Activated T-cell treated with anti-CD3 and anti-CD28 coated beads, Interleukin-2, amount 50 U/mL, for 1 hour (primary cell): ENCODE measurements at places on chromosomes 13 and 19.

DNA sequence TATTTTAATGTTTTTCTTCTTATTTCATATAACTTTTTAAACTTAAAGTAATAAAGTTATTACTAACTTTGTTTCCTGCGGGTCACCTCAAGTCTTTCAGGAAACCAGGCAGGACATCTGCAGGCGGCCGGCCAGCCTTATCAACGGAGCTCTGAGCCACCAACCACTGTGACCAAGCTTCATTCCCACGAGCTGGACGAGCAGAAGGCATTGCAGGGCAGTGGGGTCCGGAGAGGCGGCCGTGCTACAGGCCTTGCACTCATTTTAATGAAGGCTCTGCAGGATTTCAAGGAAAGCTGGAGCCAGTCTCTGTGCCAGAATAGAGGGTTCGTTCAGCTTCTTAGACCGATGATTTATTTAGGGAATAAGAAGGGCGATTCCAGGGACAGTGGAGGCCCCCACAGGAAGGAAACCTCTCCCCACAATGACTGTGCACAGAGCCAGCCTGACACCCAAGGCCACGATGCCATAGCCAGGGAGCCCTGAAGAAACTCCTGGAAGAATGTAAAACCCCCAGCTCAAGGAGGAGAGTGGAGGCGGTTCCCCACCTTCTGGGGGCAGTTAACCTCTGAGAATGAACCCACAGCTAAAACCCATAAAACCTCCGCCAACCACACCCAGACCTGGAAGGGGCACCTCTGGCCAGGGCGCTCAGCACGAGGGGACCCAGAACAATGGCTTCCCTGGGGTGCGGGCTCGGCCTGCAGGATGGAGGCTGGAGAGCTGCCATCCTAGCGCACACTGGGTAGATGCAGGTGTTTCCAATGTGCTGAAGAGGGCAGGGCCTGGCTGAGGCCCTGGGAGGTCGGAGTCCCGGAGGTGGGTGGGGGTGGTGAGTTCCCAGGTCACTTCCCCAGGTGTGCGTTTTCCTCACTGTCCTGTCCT, 75.0 kb downstream of the RASA3 start:
- DNase-seq = no peak

DNA sequence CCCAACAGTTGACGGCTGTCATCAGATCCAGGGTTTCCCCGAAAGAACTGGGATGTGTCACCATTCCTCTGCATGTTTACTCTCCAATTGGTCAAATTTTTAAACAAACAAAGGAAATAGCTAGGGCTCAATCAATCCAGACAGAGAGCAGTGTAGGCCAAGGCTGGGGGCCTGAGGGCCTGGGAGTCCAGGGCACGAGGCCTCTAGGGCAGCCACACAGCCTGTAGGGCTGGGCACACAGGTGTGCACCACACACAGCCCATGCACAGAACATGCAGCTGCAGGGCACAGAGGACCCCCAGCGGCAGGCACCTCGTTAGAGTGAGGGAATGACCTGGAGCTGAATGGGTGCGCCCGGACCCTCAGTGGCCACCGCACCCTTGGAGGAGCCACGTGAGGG, 9.5 kb downstream of the MIER2 start:
- no peak for DNase-seq

DNA sequence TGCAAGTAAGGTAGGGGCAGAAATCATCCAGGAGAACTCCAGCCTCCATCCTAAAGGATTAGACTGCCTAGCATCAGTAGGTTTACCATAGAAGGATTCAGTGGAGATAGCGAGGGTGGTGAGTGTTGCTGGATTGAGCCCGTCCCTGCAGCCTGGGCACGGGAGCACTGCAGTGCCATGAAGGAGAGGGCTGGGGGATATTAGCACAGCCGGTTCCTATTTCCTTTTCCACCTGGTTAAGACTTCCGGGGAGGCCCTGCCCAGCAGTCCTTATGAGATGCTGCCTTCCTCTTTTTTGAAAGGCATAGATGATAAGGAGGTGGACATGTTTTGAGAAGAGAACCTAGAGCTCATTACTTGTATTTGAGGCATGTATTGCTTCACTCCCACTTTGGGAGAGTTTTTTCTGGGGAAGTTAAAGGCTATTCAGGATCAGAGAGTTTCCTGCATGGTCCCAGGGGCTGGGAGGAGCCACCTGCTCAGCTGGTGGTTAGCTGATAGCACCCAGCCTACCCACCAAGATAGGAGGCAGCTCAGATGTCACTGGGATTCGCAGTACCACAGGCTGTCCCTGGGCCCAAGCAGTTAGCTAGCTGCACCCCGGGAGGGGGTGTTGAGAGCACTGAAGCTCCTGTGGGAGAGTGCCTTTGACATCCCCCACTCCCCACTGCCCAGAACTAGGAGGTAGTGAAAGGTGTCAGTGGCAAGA, 17.2 kb downstream of the ACTN4 start:
- no peak for DNase-seq

DNA sequence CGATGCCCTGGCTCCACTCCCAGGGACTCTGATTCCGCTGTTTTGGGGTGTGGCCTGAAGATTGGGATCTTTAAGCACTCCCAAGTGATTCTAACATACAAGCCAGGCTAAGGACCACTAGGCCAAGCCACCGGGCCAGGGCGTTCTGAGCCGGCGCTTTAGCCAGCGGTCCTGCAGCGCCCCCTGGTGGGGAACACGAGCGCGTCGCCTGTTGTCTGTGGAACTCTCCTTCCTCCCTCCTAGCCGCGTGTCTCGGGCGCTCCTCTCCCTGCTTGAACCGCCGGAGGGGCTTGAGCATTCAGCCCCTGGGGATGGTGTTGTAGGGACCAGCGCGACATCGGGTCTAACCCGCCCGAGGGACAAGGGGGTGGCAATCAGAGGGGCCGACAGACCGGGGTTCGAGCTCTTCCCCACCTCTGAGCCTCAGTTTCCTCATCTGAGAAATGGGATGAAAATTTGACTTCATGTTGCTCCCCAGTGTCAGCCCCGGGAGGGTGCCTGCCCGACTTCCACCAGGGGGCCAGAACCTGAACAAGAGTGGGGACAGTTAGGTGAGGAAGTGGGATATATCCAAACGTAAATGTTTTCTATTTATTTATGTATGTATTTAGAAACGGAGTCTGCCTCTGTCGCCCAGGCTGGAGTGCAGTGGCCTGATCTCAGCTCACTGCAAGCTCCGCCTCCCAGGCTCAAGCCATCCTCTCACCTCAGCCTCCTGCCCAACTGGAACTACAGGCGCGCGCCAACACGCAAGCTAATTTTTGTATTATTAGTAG, 18.0 kb upstream of the PNMA8B start:
- peak; percentile 80 for DNase-seq

GRCh38 chr13:79003989-79004898, 345.3 kb upstream of the OBI1 start:
- DNase-seq = no peak

DNA sequence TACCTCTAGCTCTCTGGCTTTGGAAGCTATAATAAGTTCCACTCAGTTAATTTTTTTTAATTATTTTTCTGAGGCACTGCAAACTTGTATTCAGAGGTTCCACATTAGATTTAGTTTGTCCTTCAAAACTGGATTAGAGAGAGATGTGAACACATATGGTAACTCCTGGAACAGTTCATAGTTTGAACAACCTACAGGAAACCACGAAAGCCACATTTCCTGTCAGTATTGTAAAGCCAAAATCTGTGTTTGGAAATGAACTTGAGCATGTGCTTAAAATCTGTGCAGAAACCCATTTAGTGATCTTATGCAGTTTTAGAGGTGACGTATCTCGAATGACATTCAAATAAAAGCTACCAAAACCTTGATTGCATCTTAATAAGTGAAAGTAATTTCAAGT, 1952.0 kb downstream of the OLFM4 start:
- no peak for DNase-seq

GRCh38 chr13:19737844-19738557, 44.7 kb downstream of the PSPC1 start:
- no peak for DNase-seq

- DNase-seq = no peak
Measured at GRCh38 chr19:8142513-8142900, 6.9 kb downstream of the FBN3 start.

GRCh38 chr13:74017301-74018061, 116.7 kb downstream of the KLF12 start:
- no peak for DNase-seq

DNA sequence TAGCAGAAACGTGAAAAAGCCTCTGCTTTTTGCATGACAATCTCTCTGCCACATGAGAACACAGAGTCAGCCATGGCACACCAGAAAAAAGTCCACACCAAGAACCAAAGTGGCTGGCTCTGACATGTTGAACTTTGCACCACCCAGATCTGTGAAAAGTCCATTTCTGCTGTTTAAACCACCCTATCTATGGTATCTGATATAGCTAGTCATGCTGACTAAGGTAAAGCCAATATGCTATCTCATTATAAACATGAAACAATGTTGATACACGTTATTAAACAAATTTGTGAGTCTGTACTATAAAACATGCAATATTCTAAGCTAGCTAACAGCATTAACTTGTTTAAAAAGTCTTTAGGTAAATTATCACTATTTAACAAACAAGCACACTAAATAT, 21.0 kb upstream of the ZNF432 start:
- DNase-seq = no peak

DNA sequence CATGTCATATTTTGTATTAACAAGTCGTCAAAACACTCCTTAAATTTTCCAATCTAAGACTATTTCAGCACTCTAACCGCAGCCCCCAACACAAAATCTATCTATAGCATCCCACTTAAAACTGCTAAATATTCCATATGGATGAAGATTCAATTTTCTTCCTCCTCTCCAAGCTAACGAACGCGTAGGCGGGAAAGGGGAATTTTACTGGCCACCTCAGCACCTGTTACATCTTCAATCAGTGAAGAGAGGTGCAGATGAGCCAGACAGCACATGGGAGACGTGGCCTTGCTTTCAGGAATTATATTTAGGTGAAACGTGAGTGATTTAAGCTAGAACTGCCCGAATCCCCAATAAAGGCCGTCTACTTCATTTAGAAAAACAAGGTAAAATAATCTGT, 1.1 kb downstream of the RBM26 start:
- DNase-seq = no peak

DNA sequence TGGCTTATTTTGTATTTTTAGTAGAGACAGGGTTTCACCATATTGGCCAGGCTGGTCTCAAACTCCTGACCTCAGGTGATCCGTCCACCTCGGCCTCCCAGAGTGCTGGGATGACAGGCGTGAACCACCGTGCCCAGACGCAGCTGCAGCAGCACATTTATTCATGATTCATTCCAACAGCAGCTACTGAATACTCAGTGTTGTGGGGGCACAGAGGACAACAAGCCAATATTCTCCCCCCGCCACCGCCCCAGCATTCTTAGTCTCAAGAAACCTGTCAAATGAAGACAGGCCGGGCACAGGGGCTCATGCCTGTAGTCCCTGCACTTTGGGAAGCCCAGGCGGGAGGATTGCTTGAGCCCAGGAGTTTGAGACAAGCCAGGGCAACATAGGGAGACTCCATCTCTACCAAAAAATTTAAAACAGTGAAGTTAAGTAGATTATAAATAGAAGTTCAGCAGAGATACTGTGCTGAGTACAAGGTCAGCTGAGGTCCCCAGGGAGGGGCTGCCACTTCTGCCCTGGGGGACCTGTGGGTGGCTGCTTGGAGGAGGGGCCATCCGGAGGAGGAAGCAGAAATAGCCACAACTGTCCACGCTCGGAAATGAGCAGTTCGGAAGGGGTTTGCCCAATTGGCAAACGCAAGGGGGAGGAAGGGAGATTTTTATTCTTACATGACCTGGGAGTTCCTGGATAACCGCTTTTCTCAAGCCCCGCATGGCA, 4.3 kb downstream of the DOT1L start:
- DNase-seq = no peak

GRCh38 chr13:24887759-24888158, 123.8 kb downstream of the RNF17 start:
- no peak for DNase-seq

- no peak for DNase-seq
Measured at GRCh38 chr19:21472507-21472906, 32.9 kb upstream of the ZNF429 start.

GRCh38 chr19:5137114-5137513, 168.2 kb downstream of the KDM4B start:
- DNase-seq = no peak

- DNase-seq = no peak
Measured at GRCh38 chr13:78105656-78106055, 187.0 kb upstream of the EDNRB start.

GRCh38 chr13:47049276-47049989, 152.6 kb upstream of the HTR2A start:
- no peak for DNase-seq

DNA sequence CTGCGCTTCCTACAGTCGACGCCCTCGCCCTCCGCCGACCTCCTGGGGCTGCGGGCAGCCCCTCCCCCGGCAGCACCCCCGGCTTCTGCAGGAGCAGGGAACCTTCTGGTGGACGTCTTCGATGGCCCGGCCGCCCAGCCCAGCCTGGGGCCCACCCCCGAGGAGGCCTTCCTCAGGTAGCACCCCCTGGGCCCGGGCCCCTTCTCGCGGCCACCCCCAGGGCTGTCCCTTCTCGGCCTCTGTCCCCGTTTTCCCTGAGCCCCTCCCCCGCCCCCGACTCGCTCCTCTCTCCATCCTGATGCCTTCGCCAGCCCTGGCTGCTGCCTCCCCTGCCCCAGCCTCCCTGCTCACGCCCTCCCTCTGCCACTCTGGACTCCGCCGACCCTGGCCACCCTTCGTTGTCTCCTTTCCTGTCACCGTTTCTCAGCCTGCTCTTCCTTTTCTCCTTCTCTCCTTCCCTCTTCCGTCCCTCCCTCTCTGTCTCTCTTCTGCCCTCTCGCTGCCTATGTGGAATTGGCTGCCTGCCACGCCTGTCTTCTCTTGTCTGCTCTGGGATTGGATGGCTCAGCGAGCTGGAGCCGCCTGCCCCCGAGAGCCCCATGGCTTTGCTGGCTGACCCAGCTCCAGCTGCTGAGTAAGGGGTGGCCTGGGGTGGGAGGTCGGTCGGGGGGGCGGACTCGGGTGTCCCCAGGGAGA, 11.0 kb downstream of the FUZ start:
- DNase-seq = no peak

DNA sequence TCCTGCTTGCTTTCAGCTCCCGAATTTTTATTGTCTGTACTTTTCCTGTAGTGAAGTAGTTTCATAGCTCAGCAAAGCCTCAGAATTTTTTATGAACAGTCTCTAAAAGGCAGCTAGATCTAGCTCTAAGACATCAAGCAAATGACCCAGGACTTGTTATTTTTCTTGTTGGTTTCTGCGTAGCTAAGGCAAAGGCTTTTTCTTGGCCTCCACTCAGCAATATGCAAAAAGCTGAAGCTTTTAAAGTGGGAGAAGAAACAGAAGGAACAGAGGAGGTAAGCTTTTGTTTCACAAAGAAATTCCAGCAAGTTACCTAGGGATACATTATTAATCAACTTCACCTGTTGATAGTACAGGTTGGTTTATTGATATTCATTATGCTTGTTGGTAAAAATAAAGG, 235.9 kb downstream of the PCDH20 start:
- DNase-seq = no peak

GRCh38 chr19:13051557-13052165, 51.0 kb downstream of the LYL1 start:
- DNase-seq = no peak

- DNase-seq = no peak
Measured at GRCh38 chr13:43544631-43545030, 242.1 kb downstream of the ENOX1 start.

GRCh38 chr13:76892488-76892887, 6.3 kb upstream of the KCTD12 start:
- no peak for DNase-seq

GRCh38 chr13:96200810-96201209, 110.9 kb downstream of the HS6ST3 start:
- DNase-seq = no peak

GRCh38 chr19:7894612-7895309, 6.5 kb downstream of the LRRC8E start:
- no peak for DNase-seq

GRCh38 chr19:11091703-11092153, 2.5 kb downstream of the LDLR start:
- DNase-seq = peak; percentile 68
